ENCODE measurements at places on chromosomes 16 and 17.
A peak's percentile ranks its signal among the peaks of the same experiment; 100 is the strongest.

- DNase-seq, result no peak
These were observed 438 bp downstream of the RTN4RL1 start for GRCh38 chr17:2024572-2025219.

DNA sequence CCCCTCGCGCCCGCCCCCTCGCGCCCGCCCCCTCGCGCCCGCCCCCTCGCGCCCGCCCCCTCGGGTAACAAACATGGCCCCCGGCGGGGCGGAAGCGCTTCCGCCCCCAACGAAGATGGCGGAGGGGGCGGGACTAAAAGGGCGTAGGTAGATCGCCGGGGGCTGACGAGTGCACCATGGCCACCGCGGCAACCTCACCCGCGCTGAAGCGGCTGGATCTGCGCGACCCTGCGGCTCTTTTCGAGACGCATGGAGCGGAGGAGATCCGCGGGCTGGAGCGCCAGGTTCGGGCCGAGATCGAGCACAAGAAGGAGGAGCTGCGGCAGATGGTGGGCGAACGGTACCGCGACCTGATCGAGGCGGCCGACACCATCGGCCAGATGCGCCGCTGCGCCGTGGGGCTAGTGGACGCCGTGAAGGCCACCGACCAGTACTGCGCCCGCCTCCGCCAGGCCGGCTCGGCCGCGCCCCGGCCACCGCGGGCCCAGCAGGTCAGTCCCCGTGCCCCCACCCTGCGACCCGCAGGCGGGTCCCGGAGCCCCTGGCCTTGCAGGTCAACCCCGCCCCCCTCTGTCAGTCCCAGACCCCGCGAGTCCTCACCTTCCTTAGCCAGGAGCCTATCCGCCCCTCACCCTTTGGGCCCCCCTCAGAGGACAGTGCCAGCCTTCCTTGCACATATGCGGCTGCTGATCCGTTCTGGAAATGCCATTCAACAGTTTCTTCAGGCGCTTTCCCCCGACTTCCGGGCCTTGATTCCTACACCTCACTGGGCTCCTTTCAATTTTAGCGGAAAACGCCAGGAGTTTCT, at the start of gene COG1:
TSS of gene COG1 (plus strand) at position 162 of the 808 bp plus-strand sequence. CDS start at position 177, 15 bp downstream.
- peak; percentile 91 for DNase-seq

GRCh38 chr16:48215738-48216137, 28.4 kb upstream of the LONP2 start:
- no peak for DNase-seq

DNA sequence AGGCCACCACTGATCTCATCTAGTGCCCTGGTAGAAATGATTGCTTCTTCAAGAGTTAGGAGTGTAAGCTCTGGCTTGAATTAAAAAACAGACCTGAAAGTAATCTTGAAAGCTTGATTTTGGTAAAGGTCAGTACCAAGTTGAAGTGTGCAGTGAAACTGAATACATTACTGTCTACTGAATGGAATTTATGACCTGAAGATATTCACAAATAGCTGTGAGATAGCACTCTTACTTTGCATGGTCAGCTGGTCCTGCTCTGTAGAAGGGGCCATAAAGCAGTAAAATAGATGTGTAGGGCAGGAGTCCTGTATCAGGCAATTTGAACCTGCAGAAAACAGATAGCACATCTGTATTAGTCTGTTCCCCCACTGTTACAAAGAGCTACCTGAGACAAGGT, 78.6 kb downstream of the MYH13 start:
- DNase-seq, result no peak

GRCh38 chr17:78172249-78173051, 4.1 kb downstream of the SYNGR2 start:
- DNase-seq, result peak; percentile 80

DNA sequence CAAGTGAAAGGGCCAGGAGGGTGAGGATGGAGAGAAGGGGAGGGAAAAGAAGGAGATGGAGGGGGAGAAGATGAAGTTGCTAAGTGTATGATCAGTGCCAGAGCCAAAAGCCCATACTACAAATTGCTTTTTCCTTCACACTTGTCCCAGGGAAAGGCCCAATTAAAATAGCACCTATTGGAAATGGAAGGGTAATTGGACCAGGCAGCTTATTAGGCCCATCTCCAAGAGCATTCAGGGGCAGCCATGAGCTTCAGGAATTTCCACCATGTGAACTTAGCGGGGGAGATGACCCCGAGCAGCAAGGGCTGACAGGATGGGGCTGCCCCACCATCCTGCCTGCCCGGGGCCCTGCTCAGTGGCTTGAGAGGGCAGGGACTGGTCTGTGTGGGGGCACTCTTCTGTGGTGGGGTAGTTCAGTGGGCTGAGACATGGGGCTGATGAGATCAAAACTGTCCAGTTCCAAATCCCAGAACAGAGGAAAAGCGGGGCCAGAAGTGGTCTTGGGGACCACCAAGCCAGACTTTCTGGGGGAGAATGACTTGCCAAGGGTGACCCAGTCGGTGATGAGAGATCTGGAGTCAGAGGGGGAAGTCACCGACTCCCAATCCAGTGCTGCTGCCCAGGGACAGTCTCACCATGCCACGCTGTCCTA, 27.5 kb downstream of the GOSR2 start:
- DNase-seq, result no peak

DNA sequence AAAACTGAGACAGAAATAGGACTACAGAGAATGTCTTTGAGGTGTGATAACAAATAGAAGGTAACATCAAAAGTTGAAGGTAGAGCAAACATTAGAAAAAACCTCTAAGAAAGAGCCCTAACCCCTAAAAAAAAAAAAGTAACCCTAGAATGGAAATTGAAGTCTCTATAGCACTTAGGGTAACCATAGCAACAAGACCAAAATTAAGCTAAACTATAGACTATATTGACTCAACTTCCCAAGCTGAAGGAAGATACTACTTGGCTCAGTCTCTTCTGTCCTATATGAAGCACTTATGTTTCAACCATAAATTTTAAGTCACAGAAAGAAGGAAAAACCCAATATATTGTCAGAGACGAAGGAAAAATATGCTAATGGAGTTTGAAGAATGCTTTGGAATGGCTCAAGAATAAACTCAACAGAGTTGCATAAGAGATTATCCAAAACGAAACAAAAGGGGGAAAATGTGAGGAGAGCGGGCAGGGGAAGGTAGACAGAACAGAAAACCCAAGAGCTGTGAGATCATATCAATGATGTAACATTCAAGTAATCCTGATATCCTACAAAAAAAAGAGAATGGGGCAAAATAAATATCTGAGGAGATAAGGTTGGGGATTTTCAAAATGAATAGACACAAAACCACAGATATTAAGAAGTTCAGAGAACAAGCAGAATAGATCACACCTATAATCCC, 88.4 kb downstream of the USP32 start:
- DNase-seq, result no peak

- no peak for DNase-seq
These were observed 183.5 kb downstream of the NTN1 start for GRCh38 chr17:9204637-9205329.

DNA sequence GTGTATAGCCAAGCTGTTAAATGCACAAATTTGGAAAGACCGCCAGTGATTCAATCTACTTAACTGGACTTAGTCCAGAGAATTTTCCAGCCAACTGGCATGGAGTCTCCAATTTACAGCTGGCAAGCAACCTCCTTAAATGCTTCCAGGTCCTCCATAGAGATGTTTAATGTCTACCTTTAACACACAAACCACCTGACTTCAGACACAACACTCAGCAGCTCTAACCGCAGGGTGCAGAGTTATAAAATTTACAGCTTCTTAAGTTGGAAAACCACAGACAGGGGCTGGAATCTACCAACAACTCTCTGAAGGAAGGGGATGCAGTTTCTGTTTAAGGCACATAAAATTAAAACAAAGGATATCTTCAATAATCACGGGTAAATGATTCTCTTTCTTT, 106.9 kb downstream of the SYCE1L start:
- DNase-seq, result no peak

DNA sequence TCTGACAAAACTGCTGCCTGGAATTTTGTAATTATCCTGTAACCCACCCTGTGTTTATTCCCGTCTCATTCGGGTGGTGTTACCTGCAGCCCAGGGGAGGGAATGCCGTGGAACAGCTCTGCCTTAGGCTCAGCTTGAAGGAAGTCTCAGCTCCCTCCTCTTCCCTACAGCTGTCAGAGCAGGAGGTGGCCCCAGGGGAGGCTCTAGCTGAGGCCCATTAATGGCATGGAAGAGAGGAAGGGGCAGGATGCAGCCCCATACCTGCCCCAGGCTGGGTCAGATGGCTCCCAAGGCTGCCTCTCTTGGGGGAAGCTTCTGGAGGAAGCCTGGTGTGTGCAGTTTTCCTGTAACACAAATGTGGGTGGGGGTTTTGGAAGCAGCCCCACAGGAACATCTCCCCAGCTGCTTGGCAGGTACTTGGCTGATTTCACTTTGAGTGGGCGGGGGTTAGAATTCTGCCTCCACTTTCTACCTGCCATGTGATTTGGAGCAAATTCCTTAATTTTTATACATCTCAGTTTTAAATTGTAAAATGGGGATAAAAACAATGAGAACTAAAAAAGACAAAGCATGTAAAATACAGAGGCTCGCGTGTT, 103.9 kb downstream of the MGAT5B start:
- DNase-seq, result no peak

DNA sequence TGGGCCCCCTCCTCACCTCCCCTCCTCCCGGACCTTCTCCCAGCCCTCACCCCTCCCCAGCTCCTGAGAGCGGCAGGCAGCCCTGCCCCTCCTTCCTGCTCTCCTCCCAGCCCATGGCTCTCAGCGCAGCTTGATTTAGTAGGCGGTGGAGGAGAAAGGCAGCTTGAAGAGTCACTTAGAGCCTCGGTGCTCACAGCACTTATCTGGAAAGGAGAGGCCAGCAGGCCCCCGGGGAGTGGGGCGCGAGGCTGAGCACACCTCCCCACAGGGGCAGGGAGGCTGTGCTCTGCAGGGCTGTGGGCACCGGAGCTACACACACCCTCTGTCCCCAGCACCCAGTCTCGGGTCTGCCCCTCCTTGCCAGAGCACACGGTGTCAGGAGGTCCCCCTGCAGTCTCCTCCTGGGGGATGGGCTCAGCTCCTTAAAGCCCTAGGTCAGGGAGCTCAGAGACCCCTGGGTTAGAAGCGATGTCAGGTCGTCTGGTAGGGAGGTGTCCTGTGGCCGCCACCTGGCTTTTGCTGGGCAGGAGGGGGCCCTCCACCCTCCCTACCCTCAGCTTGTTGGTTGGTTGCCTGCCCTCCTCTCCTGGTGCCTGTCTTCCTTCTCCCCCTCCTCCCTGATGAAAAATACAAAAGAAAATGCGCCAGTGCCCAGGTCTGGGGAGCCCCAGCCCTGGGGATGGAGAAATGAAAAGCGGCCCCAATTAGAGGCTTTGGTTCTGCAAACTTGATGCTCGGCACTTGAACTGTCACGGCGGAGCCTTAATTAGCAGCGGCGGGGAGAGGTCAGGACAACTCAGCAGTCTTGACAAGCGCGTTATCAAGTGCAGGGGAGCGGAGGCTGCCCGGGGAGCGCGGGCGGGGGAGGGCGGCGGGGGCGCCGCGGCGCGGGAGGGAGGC, 151.1 kb upstream of the GSE1 start:
- DNase-seq, result peak; percentile 36

DNA sequence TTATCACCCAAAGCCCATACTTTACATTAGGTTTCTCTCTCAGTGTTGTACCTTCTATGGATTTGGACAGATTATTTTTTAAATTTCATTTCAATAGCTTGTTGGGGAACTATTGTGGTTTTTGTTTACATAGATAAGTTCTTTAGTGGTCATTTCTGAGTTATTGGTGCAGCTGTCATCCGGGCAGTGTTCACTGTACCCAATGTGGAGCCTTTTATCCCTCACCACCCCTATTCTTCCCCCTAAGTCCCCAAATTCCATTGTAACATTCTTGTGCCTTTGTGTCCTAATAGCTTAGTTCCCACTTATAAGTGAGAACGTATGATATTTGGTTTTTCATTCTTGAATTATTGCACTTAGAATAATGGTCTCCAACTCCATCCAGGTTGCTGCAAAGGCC, 57.5 kb downstream of the SLFN11 start:
- no peak for DNase-seq

GRCh38 chr16:70720425-70721201, 34.8 kb upstream of the MTSS2 start:
- DNase-seq, result no peak

GRCh38 chr17:81966343-81967243, 5.6 kb upstream of the NOTUM start:
- DNase-seq, result peak; percentile 82

DNA sequence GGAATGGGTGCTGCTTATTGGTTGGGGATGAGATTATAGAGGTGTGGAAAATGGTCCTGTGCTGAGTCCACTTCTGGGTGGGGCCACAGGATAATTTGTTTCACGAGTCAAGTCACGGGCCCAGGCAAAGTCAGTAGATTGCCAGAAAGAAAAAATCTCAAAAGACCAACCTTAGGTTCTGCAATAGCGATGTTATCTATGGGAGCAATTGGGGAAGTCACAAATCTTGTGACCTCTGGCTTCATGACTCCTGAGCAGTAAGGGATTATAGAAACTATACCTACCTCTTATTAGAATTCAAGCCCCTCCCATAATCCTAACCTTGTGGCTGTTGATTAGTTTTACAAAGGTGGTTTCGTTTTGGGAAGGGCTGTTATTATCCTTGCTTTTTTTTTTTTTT, 31.4 kb downstream of the WWP2 start:
- peak; percentile 42 for DNase-seq

GRCh38 chr17:50470426-50470825, 1.7 kb upstream of the CHAD start:
- no peak for DNase-seq

DNA sequence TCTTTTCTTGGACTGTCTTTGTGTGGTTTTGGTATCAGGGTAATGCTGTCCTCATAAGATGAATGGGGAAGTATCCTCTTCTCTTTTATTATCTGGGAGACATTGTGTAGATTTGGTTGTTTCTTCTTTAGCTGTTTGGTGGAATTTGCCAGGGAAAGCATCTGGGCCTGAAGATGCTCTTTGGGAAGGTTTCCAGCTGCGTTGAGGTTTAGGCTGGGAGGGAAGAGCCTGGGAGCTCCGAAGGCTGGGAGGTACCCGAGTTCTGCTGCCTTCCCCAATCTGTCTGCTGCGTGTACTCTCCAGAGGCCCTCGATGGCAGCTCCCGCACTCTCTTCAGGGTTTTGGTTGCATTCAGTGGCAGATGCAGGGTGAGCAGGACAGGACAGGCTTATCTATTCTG, 25.6 kb upstream of the CRISPLD2 start:
- peak; percentile 53 for DNase-seq
